ENCODE measurements at places on chromosomes 5 and 9. TPM values are rescaled to one million over a fixed set of nuclear protein-coding genes. Genes with fewer than 3 reads are reported as not detected.

SYK gene
- 2.2 TPM for polyA plus RNA-seq

CERCAM gene
- polyA plus RNA-seq = 2.7 TPM

BTNL3 gene
- polyA plus RNA-seq = 0.08 TPM

SPATA31E1 gene
- 0.05 TPM for polyA plus RNA-seq

SHISAL2B gene
- 21.1 TPM for polyA plus RNA-seq

PDE4D gene
- 2.1 TPM for polyA plus RNA-seq

MZB1 gene
- 0.71 TPM for polyA plus RNA-seq

ADAMTS6 gene
- polyA plus RNA-seq = 0.61 TPM

PIP5KL1 gene
- polyA plus RNA-seq = 19.5 TPM

MARVELD2 gene
- polyA plus RNA-seq = 9.0 TPM

ADAMTSL1 gene
- 2.0 TPM for polyA plus RNA-seq

SPATA31D4 gene
- polyA plus RNA-seq = not detected

Measured in GM23338 (cell line).